Iris pigment epithelial cell (primary cell): ENCODE measurements at places on chromosomes 4 and X.

DNA sequence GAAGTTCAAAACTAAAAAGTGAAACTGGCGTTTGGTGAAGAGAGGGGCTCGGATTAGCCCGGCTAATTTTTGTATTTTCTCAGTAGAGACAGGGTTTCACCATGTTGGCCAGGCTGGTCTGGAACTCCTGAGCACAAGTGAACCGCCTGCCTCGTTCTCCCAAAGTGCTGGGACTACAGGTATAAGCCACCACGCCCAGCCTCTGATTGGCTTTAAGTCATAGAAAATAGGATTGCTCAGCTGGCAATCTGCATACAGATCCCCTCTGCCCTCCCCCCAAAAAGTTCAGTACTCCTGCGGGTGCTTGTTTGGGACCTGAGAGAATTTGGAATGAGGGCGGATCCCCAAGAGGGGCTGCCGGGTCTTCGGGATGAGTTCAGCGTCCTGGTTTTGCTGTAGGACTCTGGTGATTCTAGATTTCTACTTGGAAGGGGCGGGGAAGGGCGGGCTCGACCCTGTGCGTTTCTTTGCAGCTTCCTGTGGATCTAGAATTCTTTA is 537 bp upstream of the PRKX start:
- DNase-seq, result no peak

- DNase-seq, result peak; percentile 61
Measured at GRCh38 chrX:132209527-132209926, 9.7 kb downstream of the RAP2C start.

- DNase-seq, result peak; percentile 44
Measured at GRCh38 chr4:165131247-165131832, 18.7 kb upstream of the TMEM192 start.

- DNase-seq, result peak; percentile 30
Measured at GRCh38 chr4:78691334-78691754, 84.8 kb upstream of the BMP2K start.

DNA sequence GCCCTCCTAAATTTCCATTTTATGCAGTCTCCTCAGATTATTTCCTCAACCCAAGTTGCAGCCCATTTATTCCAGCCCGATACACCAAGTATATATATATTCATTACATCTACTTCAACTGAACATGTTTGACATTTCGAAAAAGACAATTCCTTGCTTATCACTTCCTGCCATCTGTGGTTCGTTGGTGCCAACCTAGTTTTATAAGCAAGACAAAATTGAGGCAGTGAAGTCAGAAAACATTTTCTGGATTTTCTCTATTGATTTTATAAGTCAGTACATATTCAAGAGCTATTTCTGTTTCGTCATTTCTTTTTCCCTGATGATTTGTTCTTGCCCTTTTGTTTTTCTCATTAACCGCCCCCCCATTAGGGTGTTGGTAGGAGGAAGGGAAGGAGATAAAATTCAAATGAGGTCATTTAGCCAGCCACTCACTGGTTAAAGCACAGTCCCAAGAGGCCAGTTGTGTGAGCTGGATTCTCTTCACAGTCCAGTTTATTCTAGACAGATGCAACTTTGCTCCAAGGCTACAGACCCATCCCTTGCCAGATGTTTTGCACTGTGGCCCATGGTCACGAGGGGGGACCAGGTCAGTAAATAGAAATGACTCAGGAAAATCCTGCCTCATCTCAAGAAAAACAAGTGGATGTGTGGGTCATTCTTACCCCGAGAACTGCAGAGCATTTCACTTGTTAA is 20.3 kb upstream of the VEGFD start:
- DNase-seq, result peak; percentile 18

- DNase-seq, result peak; percentile 43
Measured at GRCh38 chr4:28973587-28974350, 1746.4 kb upstream of the PCDH7 start.

- no peak for DNase-seq
Measured at GRCh38 chr4:1765409-1766072, 27.6 kb upstream of the FGFR3 start.

DNA sequence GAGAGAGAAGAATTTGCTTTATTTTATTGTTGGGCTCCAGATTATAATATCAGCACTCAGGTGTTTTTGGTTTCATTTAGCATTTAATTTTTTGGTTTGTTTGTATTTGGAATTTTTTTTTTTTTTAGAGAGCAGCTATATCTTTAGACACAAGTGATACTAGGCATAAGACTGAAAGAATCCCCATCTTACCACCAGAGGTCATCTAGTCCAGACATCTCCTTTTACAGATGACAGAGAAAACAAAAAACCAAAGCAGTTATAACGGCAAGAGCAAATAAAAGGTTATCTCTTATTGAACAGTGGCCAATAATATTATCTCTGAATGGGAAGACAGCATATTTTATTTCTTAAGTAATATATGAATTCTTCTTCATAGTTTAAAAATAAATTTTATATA is 22.8 kb downstream of the USP38 start:
- peak; percentile 27 for DNase-seq

DNA sequence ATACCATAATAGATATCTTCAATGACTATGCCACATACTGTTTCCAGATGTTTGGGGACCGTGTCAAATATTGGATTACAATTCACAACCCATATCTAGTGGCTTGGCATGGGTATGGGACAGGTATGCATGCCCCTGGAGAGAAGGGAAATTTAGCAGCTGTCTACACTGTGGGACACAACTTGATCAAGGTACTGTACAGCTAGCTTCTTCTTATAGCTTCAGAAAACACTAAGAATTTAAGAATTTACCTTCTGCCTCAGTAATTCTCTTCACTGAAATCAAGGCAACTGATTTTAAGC is 805 bp downstream of the KLB start:
- DNase-seq, result no peak
